ENCODE measurements at places on chromosomes 12 and 14.

DNA sequence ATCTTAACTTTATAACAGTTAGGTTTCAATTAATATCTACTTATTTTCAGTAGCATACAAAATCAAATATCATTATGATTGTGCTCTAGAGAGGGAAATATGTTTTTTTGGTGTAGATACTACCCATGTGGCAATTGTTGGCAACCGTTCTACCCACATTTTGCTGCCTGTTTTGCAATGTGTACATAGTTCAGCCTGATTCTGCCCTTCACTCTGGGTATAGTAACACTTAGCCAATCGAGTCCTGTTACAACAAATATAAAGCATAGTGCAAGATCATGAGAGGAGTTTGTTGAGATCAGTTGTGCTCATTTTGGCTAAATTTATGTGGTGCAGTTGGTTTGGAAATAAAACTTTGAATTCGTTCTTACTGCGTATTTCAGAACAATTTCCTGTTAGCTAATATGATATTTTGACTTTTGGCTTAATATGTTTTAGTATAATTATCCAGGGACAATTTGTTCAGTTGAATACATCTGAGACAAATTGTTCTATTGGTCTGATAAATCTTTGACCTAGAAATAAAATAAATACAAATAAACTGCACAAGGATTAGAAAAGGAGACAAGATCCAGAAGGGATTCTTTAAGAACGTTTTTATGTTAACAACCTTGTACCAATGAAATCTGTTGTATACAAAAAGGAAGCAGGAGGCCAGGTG is 76.9 kb downstream of the ATF7IP start:
- no peak for DNase-seq

GRCh38 chr14:45242706-45243105 is 10.3 kb downstream of the MIS18BP1 start:
- DNase-seq = no peak

DNA sequence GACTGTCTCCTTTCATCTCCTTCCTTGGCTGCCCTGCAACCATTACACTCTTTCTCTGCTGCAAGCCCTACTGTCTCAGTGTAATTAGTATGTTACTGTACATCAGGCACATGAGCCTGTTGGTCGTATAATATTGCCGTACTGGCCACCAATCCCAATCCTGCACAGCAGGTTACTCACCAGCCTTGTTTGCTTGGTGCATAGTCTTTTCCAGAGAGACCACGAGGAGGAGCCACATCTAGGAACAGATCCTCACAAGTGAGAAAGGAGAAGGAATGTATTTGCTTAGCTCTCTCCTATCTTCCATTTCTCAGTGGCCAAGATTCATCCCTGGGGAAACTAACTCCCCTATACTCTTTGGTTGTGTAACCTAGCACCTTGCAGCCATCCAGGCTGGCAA is 33.0 kb upstream of the BICDL1 start:
- DNase-seq = no peak

GRCh38 chr14:50736932-50737419 is 68.9 kb upstream of the SAV1 start:
- peak; percentile 7 for DNase-seq

- no peak for DNase-seq
Measured at GRCh38 chr14:75537071-75537470, 14.8 kb downstream of the BATF start.

DNA sequence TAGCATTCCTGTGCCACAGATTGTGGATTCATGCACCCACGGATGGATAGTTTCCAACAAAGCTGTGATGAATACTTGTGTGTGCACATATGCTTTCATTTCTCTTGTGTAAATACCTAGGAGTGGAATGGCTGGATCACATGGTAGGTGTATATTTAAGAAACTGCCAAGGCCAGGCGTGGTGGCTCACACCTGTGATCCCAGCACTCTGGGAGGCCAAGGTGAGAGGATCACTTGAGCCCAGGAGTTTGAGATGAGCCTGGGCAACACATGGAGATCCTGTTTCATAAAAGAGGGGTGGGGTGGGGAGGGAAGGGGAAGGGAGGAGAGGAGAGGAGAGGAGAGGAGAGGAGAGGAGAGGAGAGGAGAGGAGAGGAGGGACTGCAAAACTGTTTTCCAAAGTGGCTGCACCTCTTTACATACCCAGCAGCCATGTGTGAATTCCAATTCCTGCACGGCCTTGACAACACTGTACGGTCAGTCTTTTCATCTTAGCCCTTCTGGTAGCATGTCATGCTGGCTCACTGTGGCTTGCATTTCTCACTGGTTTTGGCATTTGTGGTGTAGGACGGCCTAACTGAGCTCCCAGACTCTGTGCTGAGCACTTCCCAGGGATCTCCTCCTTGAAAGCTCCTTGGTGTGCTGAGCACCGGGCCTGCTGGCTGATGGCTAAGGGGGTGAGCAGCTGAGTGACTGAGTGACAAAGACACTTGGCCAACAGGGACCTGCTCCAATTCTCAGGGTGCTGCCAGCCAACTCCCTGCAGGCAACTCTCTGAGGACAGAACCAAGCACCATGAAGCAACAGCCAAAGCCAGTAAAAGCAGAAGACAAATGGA is 27.9 kb downstream of the SYNE3 start:
- DNase-seq = no peak

DNA sequence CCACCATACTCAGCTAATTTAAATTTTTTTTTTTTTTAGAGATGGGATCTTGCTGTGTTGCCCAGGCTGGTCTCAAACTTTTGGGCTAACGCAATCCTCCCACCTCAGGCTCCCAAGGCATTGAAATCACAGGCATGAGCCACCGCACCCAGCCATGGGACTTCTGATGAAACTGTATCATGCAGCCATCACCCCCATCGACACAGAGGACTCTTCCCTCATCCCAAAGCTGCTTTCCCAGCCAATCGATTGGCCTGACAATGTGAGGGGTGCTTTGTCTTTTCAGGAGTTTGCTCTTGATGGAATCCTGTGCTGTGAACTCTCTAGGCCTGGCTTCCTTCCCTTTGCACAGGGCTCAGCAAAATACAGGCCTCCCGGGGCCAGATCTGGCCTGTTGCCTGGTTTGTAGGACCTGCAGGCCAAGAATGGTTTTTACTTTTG is 59.6 kb upstream of the NCOR2 start:
- DNase-seq = no peak

GRCh38 chr14:95137804-95138167 is 19.5 kb downstream of the DICER1 start:
- no peak for DNase-seq

DNA sequence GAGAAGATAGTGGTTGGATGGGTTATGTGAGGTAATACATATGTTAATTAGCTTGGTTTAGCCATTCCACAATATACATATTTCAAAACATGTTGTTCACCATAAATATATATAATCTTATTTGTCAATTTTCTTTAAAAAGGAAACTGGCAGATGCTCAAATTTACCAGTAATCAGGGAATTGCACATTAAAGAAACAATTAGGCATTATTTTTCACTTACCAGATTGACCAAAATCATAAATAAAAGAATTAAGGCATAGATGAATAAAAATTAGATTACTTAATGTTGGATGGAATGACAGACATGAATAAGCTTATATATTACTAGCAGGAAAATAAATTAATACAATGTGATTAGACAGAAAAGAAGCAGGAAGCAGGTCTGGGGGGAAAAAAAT is 147.2 kb downstream of the PLEKHA5 start:
- no peak for DNase-seq

- no peak for DNase-seq
Measured at GRCh38 chr14:55223364-55223763, 32.0 kb upstream of the DLGAP5 start.

GRCh38 chr12:25896981-25897380 is 61.5 kb upstream of the RASSF8 start:
- no peak for DNase-seq

DNA sequence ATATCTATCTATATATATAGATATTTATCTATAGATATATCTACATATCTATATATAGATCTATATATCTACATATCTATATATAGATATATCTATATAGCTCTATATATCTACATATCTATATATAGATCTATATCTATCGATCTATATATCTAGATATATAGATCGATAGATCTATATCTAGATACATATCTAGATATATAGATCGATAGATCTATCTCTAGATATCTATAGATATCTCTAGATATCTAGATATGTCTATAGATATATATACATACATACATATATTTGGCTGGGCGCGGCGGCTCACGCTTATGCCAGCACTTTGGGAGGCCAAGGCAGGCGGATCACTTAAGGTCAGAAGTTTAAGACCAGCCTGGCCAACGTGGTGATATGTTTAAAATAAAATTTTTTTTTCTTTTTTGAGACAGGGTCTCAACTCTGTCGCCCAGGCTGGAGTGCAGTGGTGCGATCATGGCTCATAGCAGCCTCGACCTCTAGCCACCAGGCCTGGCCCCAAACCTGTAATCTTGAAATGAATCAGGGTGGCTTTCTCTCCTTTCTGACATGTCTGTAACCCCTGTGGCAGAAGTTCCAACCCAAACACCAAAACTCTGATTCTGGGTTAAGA is 18.1 kb downstream of the ARPC3 start:
- no peak for DNase-seq

- DNase-seq = no peak
Measured at GRCh38 chr14:93426750-93427149, 4.0 kb upstream of the UNC79 start.

GRCh38 chr14:50257732-50258131 is 26.4 kb upstream of the SOS2 start:
- no peak for DNase-seq

DNA sequence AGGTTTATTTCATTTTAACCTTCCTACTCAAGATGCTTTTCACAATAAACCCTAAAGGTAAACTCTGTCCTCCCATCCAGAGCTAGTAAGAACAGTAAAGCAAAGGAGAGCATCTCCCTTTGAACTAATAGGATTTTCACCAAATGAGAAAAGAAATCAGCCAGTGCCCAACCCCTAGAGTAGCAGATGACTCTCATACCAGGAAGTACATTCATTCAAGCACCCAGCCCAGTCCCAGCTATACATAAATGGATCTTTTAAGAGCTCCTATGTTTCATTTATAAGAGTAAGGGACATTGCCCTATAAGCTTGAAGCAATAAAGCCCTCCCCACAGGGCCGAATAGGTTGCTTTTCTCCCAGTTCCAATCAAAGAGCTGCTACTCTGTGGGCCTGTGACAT is 7.6 kb downstream of the BAZ2A start:
- DNase-seq = no peak

DNA sequence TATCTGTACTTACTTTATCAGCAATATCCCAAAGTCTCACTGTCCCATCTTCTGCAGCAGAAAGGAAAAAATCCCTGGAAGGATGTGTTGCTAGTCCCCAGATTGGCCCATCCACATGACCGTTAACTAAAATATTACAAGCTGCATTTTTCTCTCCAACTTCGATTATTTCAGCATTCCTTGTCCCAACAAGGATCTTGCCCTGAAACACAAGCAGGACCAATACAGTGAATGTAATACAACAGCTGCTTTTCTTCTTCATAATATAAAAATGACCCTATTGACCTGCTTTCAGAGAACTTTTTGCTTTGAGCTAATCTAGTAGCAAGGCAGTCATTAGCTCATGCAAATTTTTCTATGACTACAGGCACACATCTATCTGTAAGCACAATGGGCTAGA is 58.3 kb downstream of the ZC3H14 start:
- no peak for DNase-seq

- no peak for DNase-seq
Measured at GRCh38 chr14:43360239-43360638, 1146.8 kb downstream of the FSCB start.

- DNase-seq = no peak
Measured at GRCh38 chr12:120181991-120182631, 12.4 kb downstream of the GCN1 start.

DNA sequence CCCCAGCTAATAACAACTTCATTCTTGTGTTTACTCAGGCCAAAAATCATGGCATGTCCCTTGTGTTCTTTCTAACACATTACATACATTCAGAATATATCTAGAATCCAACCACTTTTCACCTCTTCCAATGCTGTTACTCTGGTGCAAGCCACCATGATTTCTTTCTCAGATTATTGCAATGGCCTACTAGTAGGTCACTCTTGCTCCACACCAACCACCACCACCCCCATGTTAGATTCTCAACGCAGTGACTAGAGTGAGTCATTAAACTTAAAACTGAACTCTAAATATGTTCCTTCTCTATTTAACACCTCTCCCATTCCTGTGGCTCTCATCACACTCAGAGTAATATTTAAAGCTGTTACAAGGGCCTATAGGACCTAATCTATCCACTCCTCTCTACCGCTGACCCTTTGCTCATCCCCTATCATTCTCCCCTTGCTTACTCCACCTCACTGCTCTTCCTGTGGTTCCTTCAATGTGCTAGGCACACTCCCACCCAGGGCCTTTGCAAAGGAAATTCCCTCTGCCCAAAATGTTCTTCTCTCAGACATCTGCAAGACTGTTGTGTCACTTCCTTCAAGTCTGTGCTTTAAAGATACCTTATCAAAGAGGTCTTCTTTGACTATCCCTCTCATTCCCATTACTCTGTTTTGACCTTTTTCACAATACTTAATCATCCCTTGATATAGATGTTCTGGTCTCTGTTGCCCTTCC is 6.6 kb downstream of the RTN1 start:
- no peak for DNase-seq

DNA sequence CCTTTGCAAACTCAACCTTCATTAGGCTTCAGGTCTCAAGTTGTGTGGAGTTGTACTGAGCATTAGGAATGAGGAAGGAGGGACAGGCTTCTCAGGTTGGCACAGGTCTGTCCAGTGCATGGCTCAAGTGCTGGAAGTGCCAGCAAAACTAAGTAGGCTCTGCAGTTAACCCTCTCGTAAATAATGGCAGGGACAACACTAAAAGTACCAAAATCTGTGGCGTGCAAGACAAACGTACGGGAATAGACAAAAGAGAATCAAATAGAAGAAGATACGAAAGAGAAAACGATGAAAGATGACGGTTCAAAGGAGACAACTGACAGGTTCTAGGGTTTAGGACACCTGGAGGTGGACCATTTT is 612 bp downstream of the TRAPPC6B start:
- DNase-seq = no peak

DNA sequence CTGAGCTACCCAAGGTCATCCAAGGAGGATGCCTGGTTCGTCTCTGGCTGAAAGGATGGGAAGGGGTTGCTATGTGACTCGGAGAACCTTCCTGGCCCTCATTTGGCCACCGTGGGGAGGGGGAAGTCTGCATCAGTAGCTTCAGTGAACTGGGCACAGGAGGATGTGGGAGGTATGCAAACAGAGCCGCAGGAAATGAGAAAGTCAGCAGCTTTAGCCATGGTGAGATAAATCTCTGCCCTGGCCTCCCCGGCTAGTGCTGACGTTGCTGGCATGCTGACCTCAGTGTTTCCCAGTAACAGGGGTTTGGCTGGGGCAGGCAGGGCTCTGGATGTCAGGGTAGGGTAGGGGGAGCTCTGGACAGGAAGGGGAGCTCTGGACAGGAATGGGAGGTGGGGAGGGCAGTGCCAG is 2.3 kb upstream of the CEBPE start:
- DNase-seq = no peak
